ENCODE measurements at places on chromosomes 6 and 20.

DNA sequence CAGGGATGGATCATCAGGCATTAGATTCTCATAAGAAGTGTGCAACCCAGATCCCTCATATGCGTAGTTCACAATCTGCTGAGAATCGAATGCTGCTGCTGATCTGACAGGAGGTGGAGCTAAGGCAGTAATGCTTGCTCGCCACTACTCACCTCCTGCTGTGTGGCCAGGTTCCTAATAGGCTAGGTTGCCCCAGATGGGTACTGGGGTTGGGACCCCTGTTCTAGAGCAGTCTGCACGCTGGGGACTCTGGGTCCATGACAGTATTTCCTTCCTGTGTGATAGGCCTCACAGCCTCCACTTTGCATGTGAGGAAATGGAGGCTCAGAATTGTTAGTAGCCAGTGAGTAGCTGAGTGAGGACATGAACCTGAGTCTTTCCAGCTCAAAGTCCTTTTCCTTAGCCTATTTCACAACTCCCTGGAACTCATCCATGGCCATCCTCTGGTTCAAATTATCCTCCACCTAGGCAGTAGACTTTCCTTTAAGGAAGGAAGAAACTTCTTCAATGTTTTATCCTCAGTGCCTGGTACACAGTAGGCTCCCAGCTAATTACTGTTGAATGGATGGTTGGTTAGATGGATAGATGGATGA, 117.2 kb downstream of the SYCP2 start:
- DNase-seq: no peak

DNA sequence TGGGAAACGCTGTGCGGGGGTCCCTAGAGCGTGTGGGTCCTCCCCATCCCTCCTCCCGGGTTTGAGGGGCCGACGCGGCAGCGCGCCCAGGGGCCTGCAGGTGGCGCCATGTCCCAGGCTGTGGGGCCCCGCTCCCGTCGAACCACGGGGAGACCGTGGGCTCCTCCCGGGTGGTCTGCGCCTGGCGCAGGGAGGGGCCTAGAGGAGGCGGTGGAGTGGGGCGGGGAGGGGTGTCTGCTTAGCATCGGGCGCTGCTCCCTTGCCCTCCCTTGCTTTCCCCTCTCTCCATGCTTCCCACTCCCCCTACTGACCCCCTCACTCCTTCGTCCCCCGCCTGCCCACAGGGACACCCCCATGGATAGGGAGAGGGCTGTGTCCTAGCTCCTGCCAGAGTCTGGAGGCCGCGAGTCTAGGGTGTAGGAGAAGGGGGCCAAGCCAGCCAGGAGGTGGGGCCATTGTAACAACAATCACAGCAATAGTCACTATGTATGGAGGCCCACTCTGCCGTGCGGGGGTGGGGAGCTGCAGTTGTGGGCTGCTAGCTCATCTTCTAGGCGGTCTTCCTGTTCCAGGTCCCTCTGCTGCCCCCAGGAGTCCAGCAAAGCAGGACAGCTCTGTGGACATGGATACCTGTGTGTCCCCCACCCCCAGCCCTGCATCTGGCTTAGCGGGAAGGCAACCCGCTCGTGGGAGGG, 51.7 kb downstream of the CHMP4B start:
- peak; percentile 11 for DNase-seq

- DNase-seq: no peak
Observed at GRCh38 chr6:73131706-73132105, 93.6 kb downstream of the KHDC1L start.

- DNase-seq: no peak
Observed at GRCh38 chr6:379410-380181, 12.0 kb upstream of the IRF4 start.

DNA sequence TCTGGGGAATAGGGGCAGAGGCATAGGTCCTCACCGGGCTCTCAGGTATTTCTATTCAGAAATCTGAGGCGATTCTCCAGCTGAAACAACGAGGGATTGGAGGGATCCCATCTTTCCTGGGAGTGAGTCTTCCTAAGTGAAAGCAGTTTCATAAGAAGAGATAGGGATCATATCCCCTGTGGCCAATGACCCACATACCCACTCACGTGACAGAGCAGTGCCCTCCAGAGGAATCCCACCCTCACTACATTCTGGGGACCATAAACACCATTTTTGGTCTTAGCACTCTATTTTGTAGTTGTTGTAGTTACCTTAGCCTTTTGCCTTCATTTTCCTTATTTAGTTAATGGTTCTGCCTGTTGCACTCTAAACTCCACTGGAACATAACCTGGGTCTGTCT, 121.1 kb downstream of the GPR63 start:
- DNase-seq: no peak

DNA sequence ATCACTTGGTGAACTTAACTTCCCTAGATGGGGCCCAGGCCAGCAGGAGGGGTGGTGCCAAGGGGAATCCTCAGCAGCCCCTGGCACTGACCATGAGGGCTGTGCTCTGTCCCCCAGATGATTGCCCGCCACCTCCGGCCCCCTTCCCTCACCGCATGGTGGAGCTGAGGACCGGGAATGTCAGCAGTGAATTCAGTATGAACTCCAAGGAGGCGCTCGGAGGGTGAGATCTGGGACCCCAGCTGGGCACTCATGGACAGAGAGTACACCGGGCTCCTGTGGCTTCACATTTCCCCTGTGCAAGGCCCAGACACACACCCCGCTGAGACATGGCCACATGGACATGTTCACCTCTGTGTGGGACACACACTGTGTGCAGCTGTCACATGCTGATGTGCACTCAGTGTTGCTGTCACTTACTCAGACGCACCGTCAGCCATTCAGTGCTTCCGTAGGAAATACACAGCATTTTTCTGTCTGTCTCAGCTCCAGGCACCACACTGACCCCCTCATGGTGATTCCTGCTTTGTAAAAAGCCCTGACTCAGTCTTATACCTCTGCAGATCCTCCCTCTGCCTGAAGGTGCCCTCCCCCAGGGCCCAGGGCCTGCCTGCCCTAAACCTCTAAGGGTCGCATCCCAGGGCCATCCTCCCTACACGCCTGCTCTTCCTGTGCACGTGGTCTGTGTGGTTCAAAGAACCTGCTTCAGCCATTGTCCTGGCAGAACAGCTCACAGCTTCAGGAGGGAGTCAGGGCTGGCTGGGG, 4.4 kb downstream of the MYLK2 start:
- no peak for DNase-seq

GRCh38 chr20:47791084-47791599, 5.9 kb upstream of the SULF2 start:
- no peak for DNase-seq

DNA sequence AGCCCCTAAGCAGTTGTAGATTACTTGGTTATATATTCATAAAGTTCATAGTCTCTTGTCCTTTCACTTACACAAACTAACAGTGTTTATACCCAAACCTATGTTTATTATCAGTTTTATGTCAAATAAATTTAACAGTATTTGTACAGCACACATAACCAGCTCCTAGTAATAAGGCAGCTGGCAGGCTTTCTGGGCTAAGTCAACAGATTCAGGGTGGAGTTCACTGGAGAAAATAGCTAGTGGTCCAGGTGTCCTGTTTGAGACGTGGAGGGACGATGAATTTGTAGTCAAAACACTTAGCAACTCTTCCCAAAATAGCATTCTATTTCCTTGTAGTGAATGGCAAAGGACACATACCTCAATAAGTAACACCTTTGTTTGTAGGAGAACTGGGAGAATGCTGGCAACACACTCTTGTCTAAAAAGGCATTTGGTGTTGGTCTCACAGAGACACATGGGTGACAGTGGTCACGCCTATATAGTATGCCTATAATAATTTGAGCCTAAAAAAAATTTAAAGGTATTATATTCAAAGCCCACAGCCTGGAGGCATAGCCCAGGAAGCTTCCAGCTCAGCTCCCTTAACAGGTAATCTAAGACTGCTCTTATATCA, 156.4 kb upstream of the CARMIL1 start:
- no peak for DNase-seq

- no peak for DNase-seq
Observed at GRCh38 chr6:22236626-22237414, 60.0 kb downstream of the PRL start.

GRCh38 chr20:57573242-57573641, 12.3 kb downstream of the PCK1 start:
- DNase-seq: no peak

DNA sequence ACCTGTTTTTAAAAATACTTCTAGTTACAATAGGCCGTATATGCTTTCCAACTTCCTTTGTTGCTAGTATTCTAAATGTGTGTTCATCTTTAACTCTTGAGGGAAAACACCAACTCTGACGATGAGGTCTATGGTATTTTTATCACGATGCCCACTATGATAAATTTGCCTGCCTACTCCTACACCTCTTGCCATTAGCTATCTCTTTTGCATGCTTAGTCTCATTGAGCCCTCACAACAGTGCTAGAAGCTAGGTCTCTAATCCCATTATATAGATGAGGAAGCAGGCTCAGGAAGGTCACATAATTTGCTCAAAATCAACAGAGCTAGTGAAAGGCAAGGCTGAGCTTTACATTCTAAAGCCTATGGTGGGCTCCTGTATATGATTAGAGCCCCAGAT, 13.2 kb downstream of the AAR2 start:
- DNase-seq: no peak

DNA sequence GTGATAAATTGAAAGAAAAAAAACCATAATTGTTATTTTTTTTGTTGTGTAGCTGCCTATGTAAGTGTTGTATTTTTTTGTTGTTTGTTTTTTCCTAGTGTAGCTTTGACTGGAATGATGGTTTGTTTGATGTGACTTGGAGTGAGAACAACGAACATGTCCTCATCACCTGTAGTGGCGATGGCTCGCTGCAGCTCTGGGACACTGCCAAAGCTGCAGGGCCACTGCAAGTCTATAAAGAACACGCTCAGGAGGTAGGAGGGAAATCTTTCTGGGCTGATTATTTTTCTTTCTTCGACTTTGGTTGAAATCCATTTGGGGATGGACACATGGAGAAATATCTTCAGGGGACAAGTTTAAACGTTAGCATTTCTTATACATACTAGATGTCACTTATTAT, 3.8 kb downstream of the PEX7 start:
- no peak for DNase-seq

- no peak for DNase-seq
Observed at GRCh38 chr6:40762981-40763380, 175.8 kb upstream of the LRFN2 start.

DNA sequence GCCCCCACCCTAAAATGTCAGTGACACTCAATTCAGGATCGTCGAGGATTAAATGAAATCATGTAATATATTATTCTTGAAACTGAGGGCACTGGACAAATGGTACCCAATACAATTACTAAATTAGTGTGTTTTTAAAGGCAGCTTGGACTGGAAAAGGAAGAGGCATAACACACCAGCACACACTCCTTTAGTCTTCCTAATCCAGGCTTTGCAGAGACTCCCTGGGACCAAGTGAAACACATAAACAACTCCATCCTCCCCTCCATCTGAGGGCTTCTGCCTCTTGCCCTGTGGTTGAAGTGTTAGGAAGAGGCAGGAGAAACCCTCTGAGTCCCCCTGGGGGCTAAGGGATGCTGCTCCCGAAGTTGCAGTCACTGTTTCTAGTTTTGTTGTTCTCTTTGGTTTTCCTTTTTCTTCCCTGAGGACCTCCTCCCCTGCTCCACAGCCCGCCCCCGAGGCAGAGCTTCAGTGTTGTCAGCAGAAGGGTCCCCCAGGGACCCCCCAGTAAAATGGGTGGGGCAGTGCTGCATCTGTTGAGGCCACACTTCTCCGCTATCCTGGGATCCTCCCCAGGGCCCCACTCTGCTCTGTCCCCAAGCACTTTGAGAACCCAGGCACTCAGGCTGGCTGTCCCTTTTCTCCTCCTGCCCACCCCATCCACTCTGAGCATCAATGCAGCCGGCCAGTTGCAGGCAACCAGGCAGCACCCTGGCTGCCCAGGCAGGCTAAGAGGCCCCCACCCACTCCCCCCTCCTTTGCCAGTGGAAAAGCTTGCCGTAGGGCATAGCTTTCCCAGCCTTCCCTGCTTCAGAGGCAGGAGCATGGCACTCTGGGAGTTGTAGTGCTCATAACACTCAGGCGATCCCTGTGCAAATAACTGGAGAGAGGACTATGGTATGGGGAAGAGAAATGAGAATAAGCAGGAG, 5.9 kb downstream of the TMEM63B start:
- no peak for DNase-seq

DNA sequence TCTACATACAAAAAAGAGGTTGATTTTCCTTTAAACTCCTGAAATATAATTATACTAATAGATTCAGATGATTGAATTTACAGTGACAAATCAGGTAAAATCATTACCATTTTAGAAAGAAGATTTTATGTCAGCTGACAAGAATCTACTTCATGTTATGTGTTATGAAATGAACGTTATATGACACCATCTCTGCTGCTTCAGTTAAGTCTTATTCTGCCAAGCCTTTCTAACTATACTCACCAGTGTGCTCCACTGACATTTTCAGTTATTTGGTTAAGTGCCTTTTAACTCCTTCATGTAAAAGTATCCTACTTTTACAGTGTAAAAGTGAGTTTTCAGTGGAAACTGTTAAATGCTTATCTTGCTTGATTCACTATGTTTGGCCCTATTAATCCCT, 80.4 kb downstream of the RWDD2A start:
- no peak for DNase-seq

DNA sequence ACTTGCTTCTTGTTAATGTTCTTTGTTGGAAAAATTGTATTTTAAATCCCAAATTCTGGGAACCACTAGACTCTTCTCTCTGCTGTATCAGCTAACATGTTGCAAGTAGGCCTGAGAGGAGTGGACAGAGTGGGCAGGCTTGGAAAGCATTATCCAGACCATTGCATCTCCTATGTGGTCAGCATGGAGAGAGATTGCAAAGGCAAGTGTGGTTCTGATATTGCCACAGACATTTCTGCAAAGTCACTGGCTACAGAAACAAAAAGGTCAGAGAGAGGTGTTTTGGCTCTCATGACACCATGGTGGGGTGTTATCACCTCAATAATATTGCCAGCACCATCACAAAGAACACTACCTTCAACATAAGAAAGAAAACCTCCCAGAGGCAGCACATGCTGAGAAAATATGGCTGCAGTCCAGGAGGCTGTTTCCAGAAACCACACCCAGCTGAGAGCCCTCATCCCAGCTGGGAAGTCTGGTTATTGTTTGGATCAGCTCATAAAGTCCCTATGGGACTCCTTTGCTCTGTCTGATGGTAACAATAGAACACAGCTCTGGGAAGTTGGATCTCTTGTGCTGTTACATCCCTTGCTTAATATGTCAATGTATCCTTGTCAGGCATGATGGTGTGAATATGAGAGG, 78.2 kb upstream of the TBX18 start:
- no peak for DNase-seq

GRCh38 chr6:152338335-152339125, 298.6 kb downstream of the SYNE1 start:
- peak; percentile 22 for DNase-seq
